AG08395 (cell line): ENCODE measurements at places on chromosomes 11 and 22.

- DNase-seq, result no peak
Observed at GRCh38 chr11:125451400-125452124, 44.5 kb downstream of the FEZ1 start.

DNA sequence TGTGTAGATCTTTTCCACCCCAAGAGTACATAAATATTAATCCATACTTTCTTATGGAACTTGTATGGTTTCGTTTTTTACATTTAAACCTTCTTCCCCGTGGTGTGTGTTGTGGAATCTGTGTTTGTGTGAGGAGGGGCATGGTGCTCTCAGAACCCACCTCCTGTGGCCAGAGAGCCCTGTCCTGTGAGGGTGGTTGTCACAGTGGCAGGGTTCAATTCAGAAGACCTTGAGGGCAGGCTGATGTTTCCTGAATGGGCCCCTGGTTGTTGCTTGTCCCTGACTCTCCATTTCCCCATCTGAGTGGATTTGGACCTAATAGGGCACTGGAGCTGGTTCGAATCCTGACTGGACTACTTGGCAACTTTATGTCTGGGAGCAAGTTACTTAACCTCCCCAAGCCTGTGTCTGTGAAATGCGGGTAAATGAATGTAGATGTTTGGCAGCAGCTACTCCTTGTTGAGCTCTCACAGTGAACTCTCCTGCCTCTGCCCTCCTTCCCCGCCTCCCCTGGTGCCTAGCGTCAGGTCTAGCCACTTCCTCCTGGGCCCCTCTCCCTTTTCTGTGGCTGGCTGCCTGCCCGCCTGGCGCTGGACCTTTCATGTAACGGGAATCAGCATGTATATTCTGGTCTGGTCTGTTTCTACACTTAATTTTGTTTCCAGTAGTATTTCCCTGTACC is 7.3 kb downstream of the NEAT1 start:
- DNase-seq, result peak; percentile 38

GRCh38 chr11:76048763-76049162 is 157.5 kb downstream of the WNT11 start:
- no peak for DNase-seq

- DNase-seq, result no peak
Observed at GRCh38 chr11:67366961-67367760, 6.2 kb downstream of the CLCF1 start.

DNA sequence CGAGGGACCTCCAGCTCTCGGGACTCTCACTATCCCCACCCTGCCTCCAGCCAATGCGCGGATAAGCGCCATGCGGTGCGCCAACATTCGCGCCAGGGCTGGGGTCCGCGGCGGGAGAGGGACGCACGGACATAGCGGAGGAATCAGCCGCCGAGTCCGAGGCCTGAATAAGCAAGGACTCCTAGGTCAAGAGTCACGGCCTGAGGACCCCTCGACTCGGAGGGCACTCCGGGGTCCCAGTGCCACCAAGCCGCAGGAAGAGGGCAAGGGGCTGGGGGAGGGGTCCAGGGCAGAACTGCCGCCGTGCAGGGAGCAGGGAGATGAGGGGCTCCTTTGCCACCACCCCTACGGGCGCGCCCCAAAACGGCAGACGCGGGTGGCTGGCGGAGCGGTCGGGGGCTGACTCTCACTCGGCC is 552 bp downstream of the DSCAML1 start:
- no peak for DNase-seq

DNA sequence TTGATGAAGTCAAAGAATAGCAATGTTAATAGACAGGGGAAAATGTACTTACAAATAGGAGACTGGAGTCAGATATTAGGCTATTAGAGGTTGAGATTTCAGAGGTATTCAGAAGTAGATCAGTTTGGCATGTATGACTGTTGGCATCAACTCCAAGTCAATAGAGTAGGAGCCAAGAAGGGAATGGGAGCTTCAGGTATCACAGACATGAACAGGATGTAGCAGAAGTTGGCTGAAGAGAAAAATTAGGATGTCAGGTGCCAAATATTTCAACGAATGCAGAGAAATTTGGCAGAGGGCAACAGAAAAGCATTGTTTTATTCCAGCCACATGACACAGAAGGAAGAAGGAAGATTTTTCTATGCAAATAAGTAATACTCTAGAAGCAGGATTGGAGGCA is 69.7 kb downstream of the GLYATL1 start:
- no peak for DNase-seq

- no peak for DNase-seq
Observed at GRCh38 chr11:75424396-75424795, 8.6 kb downstream of the KLHL35 start.

DNA sequence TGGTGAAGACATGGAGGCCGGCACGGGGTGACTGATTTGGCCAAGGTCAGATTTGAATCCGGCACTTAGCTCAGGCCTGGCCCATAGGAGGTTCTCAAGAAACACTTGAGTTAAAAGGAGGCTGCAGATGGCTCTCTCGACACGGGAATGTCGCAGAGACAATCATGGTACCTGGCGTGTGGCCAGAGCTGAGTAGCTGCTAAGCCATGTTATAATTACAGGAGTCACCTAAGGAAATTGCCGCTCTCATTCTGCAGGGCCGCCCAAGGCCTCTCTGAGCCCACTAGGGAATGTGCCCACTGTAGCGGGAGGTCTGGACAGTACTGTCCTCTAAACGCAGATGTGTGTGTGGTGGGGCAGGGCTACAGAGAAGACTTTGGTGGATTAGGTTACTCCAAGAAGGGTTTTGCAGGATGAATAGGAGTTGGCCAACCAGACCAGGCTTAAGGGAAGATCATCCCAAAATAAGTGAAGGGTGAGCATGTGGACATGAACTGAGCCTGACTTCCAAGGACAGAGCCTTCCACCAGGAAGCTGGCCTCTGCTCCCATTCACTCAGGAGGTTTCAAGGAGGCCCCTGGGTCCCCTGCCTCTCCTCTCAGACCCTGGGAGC is 19.3 kb upstream of the PRR5 start:
- no peak for DNase-seq
